Stimulated activated CD8-positive, alpha-beta memory T cell treated with anti-CD3 and anti-CD28 coated beads, Interleukin-15, amount 100 ng/mL, for 4 hours (primary cell): ENCODE measurements at places on chromosomes 7 and 10.
A peak's percentile ranks its signal among the peaks of the same experiment; 100 is the strongest.

DNA sequence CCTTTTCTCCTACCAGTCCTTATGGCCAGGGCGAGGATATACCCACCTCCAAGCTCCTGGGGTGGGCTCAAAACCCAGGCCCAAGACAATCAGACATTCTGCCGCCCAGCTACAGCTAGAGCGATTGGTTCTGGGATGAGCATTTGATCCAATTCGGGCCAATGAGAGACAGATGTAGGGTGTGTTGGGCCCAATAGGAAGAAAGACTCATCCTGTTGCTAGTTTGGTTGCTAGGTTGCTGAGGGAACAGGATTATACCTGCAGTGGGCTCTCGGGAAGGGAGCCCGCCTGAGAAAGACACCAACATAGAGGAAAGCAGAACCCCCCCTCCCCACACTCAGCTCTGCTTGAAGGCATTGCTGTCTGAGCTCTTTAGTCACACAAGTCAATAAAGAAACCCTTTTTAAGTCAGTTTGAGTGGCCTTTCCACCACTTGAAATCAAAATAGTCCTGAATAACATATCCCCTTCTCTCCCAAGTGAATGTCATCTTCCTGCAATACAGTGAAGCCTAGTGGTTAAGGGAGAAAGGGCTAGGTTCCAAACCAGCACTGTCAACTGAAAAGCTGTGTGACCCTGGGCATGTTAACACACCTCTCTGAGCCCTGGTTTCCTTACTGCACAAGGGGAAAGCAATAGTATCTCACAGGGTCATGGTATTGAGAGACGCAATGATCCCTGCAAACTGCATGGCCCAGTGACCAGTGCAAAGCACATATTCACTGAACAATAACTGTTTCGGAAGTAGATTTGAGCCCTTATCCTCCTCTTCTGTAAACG lies 21.8 kb downstream of the ITPRIP start:
- no peak for DNase-seq

- DNase-seq = no peak
Observed at GRCh38 chr10:352476-353235, 217.4 kb downstream of the ZMYND11 start.

DNA sequence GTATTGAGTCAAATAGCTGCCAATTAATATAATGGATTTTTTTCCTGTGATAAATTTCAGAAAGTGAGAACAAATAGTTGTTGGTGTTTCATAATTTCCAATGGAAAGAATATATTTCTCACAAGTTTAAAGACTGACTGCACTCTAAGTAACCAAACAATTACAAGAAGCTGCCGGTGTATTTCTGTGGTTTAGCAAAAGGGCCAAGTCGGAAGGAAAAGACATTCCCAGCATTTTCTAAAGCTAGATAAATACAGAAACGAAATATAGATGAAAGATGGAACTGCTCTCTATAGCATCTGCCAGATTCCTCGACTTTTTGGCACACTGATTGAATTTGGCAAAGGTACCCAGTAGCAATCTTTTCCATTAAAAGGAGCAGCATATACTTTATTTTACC lies 92.7 kb upstream of the MKX start:
- DNase-seq = no peak

- no peak for DNase-seq
Observed at GRCh38 chr7:158664406-158664805, 40.2 kb downstream of the NCAPG2 start.

DNA sequence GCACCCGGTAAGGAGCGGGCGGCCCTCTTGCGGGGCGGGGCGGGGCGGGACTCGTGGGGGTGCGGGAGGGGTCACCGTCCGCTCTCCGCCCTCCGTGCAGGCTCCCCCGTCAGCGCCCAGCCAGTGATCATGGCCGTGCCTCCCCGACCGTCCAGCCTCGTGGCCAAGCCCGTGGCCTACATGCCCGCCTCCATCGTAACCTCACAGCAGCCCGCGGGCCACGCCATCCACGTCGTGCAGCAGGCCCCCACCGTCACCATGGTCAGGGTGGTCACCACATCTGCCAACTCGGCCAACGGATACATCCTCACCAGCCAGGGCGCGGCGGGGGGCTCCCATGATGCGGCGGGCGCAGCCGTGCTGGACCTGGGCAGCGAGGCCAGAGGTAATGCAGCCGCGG lies 16.2 kb upstream of the AP5Z1 start:
- DNase-seq = no peak

- no peak for DNase-seq
Observed at GRCh38 chr7:29561271-29561670, 2.4 kb upstream of the PRR15 start.

- DNase-seq = no peak
Observed at GRCh38 chr7:104758504-104758903, 255.5 kb upstream of the KMT2E start.

- peak; percentile 29 for DNase-seq
Observed at GRCh38 chr7:21945454-21946221, at the start of gene CDCA7L. Gene CDCA7L (minus strand): TSS chr7:21945899. CDS start chr7:21945804, 95 bp downstream.

- no peak for DNase-seq
Observed at GRCh38 chr7:46835556-46835955, 746.4 kb downstream of the TNS3 start.

- DNase-seq = peak; percentile 53
Observed at GRCh38 chr10:30392564-30392990, 41.4 kb upstream of the MAP3K8 start.

- DNase-seq = no peak
Observed at GRCh38 chr7:96319439-96319838, 2.5 kb downstream of the SLC25A13 start.

DNA sequence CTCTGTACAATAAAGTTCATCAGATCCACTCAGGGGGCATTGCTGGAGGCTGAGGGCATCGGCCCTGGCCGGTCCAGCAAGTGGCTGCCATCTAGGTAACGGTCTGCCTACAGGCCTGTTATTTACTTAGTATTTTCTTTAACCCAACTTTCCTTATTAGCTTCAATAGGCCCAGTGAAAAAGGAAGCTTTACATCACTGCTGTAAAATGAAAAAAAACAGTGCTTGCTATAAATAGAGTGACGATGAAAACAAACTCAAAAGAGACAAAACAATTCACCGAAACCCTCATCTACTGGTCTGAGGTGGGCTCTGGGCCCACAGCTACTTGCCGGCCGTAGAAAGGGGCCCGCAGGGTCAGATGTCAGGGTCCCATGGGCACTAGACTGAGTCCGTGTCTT lies 192.5 kb downstream of the ELFN1 start:
- DNase-seq = no peak

DNA sequence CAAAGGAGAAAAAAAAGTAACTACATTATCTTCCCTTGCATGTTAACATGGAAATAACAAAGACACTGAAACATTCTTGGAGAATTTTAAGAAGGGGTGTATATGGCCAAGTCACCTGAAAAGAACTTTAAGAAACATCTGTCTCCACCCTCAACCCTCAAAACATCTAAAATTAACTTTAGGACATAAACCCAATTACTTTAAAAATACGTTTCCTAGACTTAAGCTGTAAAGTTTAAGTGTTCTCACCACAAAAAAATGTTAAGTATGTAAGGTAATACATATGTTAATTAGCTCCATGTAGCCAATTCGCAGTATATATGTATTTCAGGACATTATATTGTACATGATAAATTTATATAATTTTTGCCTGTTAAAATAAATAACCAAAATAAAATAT lies 71.1 kb upstream of the GLCCI1 start:
- no peak for DNase-seq

DNA sequence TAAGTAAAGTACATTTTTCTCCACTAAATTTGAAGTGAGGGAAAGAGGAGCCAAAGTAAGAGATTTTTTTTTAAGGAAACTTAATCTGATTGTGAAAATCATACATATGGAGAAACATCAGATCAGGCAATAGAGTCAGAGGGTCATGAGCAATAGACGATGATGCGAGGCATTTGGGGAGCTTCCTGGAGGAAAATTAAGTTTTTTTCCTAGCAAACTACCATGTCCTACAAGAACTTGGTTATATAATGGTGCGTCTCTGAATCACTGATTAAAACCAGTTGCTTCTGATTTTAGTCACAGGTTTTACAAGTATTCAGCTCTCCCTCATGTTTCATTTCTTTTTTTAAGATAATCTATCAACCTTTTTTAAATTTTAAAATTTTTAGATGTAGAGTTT lies 52.1 kb upstream of the MTURN start:
- DNase-seq = no peak

DNA sequence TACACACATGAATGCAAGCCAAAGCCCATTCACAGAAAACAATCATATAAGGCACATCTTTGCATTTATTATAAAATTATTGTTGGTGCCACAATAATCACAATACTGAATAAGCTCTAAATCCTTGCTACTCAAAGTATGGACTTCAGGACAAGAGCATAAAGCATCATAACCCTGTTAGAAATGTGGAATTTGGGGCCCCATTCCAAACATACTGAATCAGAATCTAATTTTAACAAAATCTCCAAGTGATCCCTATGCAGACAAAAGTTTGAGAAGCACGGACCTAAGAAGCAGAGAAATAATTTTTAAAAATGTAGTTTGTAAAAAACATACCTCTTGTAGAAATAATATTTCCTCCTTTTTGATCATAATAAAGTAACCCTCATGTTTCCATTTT lies 199.2 kb downstream of the IMMP2L start:
- DNase-seq = no peak

DNA sequence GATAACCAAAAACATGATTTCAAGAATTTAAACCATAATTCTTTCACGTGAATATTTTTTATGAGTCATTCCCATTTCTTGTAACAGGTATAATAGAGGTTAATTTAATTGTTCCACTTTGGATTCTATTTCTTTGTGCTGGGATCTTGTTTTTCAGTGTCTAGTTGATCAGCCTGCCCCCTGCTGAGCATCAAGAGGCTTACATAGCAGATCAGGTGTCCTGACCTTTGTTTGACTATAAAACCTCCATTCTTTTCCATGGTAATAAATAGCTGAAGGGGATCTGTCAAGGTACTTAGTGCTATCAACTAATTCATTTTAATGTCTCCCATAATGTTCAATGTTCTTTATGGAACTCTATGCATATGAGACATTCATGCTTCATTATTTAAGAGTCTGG lies 4.9 kb downstream of the COL17A1 start:
- no peak for DNase-seq
